ENCODE measurements at places on chromosomes 6 and 20. TPM values are rescaled to one million over a fixed set of nuclear protein-coding genes. Genes with fewer than 3 reads are reported as not detected.

Gene ZFP57
- 1.1 TPM for total RNA-seq

Gene PRR18
- not detected for total RNA-seq

Gene OTOR
- total RNA-seq: not detected

Gene NRN1
- total RNA-seq: not detected

Gene CRYBG1
- total RNA-seq: 46.5 TPM

Gene EPHA7
- not detected for total RNA-seq

Gene CEP85L
- total RNA-seq: 9.9 TPM

Gene XRN2
- total RNA-seq: 86.0 TPM

Gene TAGAP
- not detected for total RNA-seq

Gene IP6K3
- total RNA-seq: not detected

Gene TTBK1
- total RNA-seq: not detected

Gene RSPH4A
- not detected for total RNA-seq

Gene MOXD1
- under 0.01 TPM for total RNA-seq

Gene RIPOR2
- total RNA-seq: under 0.01 TPM

Gene TUBB2B
- total RNA-seq: 10.8 TPM

Gene ZC2HC1B
- total RNA-seq: not detected

Gene CCR6
- not detected for total RNA-seq

Gene ZNF311
- total RNA-seq: 0.96 TPM

Gene RAD21L1
- not detected for total RNA-seq

Gene KIAA0408
- not detected for total RNA-seq

Gene B3GAT2
- not detected for total RNA-seq

Gene CASS4
- total RNA-seq: 0.24 TPM

Gene C6orf132
- 15.8 TPM for total RNA-seq

Gene TMEM74B
- total RNA-seq: 2.4 TPM

Gene TBXT
- not detected for total RNA-seq

Gene GLYATL3
- total RNA-seq: not detected

Gene ULBP1
- 1.5 TPM for total RNA-seq

Gene DLL1
- total RNA-seq: 1.7 TPM

Gene AKAP7
- total RNA-seq: 2.2 TPM

Gene WFDC12
- total RNA-seq: 0.96 TPM

Gene PNLDC1
- total RNA-seq: under 0.01 TPM

Gene DZANK1
- total RNA-seq: 0.72 TPM

Gene GNRH2
- total RNA-seq: not detected

Gene EFCAB8
- total RNA-seq: not detected

Gene CABLES2
- total RNA-seq: 0.24 TPM

Gene DLK2
- 5.3 TPM for total RNA-seq

Gene VIP
- 0.21 TPM for total RNA-seq

Data from tracheal epithelial cell (primary cell).